ENCODE measurements at places on chromosomes 11 and 22.

DNA sequence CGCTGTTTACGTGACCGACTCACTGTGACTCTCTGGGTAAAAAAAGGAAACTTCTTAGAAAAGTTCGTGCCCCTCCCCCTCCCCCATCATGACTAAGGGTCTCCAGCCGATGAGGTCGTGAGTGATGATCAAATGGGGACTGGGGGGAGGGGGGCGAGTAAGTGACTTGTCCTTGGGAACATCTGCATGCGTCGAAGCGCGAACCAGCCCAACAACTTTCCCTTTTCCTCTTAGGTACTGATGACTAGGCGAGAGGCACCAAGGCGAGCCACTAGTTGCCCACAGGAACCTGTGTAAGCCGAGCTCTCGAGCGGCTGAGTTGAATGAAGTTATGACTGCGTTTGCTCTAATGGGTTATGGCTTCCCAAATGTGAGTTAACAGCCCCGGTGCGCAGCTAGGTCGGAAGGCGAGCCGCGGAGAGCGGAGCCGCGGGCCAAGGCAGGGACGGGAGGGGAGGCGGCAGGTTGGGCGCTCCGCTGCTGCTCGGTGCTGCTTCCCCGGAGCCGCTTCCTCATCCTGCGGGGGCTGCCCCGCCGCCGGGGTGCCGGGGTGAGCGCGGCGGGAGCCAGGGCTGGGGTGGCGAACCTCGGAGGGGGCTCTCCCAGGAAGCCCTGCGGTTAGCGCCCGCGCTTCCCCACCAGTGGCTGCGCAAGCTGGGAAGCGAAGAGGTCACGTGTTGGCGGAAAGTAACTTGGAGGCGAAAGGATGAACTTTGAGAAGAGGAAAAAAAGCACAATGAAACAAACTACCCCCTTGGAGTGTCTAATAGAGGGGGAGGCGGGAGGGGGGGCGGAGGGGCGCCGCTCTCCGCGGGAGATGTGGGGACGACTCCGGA, 22.1 kb upstream of the BDNF start:
- no peak for DNase-seq

DNA sequence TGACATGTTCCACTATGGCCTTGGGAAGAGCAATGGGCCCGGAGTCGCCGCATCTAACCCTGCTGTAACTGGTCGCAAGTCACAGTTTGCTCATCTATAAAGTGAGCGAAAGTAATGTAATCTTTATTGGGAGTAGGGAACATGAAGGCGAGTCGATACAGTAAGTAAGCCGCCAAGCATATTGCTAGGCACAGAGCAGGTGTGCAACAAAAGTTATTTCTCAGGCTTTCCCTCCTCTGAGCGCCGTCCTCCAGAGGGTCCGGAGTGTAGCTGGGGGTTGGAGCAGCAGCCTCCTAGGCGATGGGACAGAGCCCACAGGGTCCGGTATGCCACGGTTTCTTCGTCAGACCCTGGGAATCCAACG, 343 bp upstream of the SPON1 start:
- DNase-seq, result no peak

GRCh38 chr11:46348566-46349401, 1.5 kb downstream of the DGKZ start:
- no peak for DNase-seq

DNA sequence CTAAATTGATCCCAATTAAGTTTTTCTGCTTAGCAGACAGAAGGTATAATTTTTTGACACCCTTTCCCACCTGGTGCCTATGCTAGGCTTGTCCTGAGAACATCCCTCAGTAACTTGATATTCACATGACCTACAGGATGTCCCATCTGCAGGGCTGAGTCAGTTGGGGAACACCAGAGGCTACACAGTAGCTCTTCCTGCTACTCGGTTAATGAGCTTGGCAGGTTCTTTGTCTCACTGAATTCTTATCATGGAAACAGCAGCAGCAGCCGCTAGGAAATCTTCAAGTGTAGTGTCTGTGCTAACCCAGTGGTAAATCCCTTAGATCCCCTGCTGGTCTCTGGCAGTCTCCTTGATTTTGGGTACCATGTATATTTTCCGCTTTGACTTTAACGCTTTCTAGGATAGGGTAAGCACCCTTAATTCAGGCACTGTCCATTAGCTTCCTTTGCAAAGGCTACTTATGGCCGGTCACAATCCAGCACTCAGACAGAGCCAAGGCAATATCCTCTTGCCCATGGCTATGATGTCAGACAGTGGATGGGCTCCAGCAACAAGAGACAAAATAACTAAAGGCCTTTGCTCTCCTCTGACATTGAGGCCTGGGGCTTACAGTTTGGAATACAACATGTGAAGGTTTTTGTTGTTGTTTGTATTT, 8.5 kb downstream of the MRPL16 start:
- DNase-seq, result no peak

- DNase-seq, result no peak
Measured at GRCh38 chr11:121082670-121083069, 18.4 kb upstream of the TECTA start.

DNA sequence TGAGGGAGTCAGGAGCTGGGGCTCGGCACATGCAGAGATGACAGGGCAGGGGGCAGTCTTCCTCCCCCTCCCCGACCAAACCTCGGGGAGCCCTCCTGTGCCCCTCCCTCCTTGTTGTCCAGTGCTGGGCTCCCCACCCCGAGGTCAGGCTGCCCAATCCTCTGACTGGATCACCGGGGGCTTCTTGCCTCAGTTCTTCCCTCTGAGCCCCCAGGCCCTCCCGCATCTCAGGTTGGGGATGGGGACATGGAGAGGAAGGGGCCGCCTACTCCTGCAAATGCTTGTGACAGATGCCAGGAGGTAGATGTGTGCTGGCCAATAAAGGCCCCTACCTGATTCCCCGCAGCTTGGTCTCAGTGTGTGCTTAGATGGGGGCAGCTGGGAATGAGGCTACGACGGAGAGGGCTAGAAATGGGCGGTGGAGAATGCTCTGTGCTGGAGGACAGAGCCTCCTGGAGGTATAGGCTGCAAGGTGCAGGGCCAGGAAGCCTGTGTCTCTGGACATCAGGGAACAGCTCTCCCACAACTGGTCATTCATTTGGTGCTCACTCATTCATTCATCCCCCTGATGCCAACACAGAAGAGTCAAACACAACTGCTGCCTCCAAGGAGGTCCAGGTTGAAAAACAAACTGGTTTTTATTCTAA, 8.4 kb downstream of the RHBDD3 start:
- no peak for DNase-seq

Measured in SW 1271 (cell line).